Ovary (tissue), 10 donors: ENCODE measurements at places on chromosomes 3 and 15. TPM values are rescaled to one million over a fixed set of nuclear protein-coding genes. Genes with fewer than 3 reads are reported as not detected.

- H3K4me3 ChIP-seq = peak overlapping the region; percentile 92
- peak; percentile 22 for DNase-seq
- peak overlapping the region; percentile 92 for H3K27ac ChIP-seq
These were observed 292 bp downstream of the USP4 start for GRCh38 chr3:49339581-49339940.

- H3K27ac ChIP-seq = no peak overlapping the region
- H3K36me3 ChIP-seq = no peaks in the 10 kb centered on the region
- no peak overlapping the region for H3K4me3 ChIP-seq
- no peak for DNase-seq
- peaks cover 1% of the 10 kb centered on the region for H3K4me1 ChIP-seq
- no peaks in the 10 kb centered on the region for H3K27me3 ChIP-seq
These were observed 129.0 kb upstream of the SLC7A14 start for GRCh38 chr3:170714562-170715535.

DNA sequence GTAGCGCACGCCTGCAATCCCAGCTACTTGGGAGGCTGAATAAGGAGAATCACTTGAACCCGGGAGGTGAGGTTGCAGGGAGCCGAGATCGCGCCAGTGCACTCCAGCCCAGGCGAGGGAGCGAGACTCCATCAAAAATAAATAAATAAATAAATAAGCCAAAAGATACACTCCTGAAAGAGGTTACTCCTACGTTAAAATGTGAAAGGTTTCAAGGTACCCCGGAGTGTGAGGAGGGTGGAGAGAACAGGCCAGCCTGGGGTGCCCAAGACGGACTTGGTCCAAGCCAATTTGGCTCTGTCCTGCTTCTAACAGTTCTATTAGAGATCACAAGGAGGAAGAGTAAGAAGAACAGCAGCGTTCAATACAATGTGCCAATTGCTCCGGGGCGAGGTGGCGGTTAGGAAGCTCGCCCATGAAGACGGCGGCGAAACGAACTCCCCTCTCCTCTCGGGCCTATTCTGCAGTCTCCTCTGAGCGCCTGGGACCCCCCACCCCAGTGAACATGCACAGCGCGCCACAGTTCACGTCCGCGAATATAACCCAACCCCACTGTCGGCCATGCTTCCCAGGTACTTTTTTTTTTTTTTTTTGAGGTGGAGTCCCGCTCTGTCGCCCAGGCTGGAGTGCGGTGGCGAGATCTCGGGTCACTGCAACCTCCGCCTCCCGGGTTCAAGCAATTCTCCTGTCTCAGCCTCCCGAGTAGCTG is 942 bp downstream of the ELP6 start:
- peak; percentile 57 for DNase-seq
- H3K36me3 ChIP-seq = no peaks in the 10 kb centered on the region
- H3K4me1 ChIP-seq = peaks cover 6% of the 10 kb centered on the region

DNA sequence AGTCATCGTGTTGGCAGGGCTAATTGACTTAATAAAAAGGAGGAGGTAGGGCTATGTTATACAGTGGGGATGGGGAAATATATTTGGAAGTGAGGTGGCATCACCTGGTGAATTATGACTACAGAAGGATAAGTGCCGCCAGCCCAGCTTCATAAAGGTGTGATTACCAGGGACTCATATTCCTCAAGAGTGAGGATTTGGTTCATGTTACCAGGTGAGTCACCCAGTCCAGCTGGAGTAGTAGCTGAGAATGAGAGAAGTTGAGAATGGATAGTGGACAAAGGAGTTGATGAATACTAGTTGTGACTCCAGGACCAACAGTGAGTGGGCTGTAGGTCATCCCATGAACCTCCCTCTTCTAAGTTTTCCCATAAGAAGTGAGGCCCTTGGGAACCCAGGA is 143.0 kb upstream of the GALNT15 start:
- H3K27ac ChIP-seq = no peak overlapping the region
- H3K27me3 ChIP-seq = no peaks in the 10 kb centered on the region
- peaks cover 5% of the 10 kb centered on the region for H3K4me1 ChIP-seq
- H3K4me3 ChIP-seq = no peak overlapping the region
- no peak for DNase-seq
- no peaks in the 10 kb centered on the region for H3K36me3 ChIP-seq

- peak overlapping the region; percentile 43 for H3K4me3 ChIP-seq
- H3K27ac ChIP-seq = no peak overlapping the region
- H3K36me3 ChIP-seq = no peaks in the 10 kb centered on the region
- H3K4me1 ChIP-seq = peaks cover 7% of the 10 kb centered on the region
- no peak for DNase-seq
- H3K27me3 ChIP-seq = no peaks in the 10 kb centered on the region
These were observed 20.2 kb upstream of the CORO2B start for GRCh38 chr15:68558318-68559305.

- H3K27me3 ChIP-seq = no peaks in the 10 kb centered on the region
- DNase-seq = no peak
- H3K4me1 ChIP-seq = peaks cover 4% of the 10 kb centered on the region
- H3K27ac ChIP-seq = no peak overlapping the region
These were observed 4.6 kb upstream of the PLXNA1 start for GRCh38 chr3:126978291-126978690.

DNA sequence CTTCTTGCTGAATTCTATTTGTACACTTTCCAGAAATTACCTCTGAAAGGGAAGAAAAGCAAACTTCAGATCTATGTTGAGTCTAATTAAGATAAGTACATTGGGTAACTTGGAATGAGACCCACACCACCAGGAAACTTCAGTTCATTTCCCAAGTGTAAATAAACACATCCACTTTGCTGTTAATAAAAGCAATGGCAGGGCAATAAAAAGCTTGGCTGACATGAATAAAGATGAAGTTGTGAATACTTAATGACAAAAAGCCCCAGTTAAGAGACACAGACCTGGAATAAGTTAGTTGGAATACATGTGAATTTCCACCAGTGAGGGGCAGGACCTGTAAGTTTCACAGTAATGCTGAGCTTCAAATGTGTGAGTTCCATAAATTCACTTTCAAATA is 83.3 kb downstream of the MEX3B start:
- no peaks in the 10 kb centered on the region for H3K36me3 ChIP-seq
- no peak for DNase-seq
- H3K27ac ChIP-seq = no peak overlapping the region
- no peak overlapping the region for H3K4me3 ChIP-seq
- no peaks in the 10 kb centered on the region for H3K27me3 ChIP-seq
- H3K4me1 ChIP-seq = no peaks in the 10 kb centered on the region

DNA sequence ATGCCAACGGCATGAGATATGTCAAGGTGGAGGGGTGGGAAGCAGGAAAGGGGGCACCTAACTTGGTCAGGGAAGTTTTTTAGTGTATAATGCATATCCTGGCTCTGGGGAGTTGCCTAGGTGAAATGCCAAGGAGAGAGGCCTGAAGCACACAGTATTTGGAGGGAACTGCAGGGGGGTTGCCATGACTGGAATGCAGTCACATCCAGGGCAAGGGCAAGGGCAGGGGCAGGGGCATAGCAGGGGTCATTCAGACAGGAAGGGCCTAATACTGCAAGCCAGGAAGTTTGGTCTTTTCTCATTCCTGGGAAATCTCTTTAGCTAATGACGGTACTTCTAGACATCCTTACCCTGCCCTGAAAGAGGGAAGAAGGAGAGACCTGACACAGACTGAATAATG is 60.5 kb downstream of the MYRIP start:
- H3K27me3 ChIP-seq = no peaks in the 10 kb centered on the region
- H3K4me3 ChIP-seq = no peak overlapping the region
- DNase-seq = no peak
- no peak overlapping the region for H3K27ac ChIP-seq
- no peaks in the 10 kb centered on the region for H3K4me1 ChIP-seq
- H3K36me3 ChIP-seq = no peaks in the 10 kb centered on the region

SIN3A gene
- 105 TPM for total RNA-seq

PPP1R14D gene
- total RNA-seq = not detected

CHRM5 gene
- not detected for total RNA-seq
